Activated gamma-delta T cell treated with Interleukin-2 at 50 U/mL for 16 hours (primary cell): ENCODE measurements at places on chromosomes 13 and 19.

DNA sequence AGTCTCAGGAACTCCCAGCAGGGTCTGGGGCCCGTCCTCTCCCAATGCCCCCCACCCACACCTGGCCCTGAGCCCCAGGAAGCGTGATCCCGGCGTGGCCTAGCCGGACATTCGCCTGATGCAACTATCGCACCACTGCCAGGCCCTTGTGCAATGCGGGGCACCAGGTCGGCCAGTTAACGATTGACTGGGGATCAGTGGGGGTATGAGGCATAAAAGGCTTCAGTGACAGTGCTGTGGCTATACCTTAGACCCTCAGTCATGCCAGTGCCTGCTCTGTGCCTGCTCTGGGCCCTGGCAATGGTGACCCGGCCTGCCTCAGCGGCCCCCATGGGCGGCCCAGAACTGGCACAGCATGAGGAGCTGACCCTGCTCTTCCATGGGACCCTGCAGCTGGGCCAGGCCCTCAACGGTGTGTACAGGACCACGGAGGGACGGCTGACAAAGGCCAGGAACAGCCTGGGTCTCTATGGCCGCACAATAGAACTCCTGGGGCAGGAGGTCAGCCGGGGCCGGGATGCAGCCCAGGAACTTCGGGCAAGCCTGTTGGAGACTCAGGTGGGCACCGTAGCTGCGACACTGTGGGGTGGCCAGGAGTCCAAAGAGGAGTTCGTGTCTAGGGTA, at the start of gene ANGPTL8:
Gene ANGPTL8, plus strand, starts transcription at position 243 of the 624 bp plus-strand sequence. Its CDS starts 19 bp downstream, at position 262.
- DNase-seq, result no peak

DNA sequence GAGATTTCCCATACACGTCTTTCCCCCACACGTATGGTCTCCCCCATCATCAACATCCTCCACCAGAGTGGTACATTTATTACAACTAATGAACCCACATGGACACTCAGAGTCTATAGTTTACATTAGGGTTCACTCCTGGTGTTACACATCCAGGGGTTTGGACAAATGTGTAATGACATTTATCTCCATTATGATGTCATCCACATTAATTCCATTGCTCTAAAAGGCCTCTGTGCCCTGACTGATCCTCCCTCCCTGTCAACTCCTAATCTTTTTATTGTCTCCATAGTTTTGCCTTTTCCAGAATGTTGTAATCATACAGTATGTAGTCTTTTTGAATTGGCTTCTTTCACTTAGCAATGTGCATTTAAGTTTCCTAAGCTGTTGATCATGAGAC, 8.2 kb downstream of the ZNF383 start:
- DNase-seq, result no peak

GRCh38 chr13:100454876-100455275, 133.7 kb downstream of the GGACT start:
- DNase-seq, result no peak

DNA sequence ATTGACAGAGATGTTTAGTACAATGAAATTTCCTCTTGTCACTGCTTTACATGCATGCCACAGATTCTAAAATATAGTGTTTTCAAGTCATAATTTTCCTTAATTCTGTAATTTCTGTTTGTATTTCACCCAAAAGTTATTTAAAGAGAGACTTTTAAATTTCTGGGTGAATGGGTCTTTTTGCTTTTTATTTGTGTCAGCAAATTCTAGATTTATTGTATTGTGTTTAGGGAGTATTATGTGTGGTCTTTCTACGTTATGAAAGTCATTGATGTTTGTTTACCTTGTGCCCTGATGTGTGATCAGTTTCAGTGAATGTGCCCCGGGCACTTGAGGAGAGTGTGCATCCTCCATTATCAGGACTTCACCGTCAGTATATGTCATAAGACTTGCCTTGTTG, 92.7 kb downstream of the SGCG start:
- no peak for DNase-seq

GRCh38 chr19:3821857-3822364, 35.7 kb upstream of the MATK start:
- DNase-seq, result peak; percentile 92

DNA sequence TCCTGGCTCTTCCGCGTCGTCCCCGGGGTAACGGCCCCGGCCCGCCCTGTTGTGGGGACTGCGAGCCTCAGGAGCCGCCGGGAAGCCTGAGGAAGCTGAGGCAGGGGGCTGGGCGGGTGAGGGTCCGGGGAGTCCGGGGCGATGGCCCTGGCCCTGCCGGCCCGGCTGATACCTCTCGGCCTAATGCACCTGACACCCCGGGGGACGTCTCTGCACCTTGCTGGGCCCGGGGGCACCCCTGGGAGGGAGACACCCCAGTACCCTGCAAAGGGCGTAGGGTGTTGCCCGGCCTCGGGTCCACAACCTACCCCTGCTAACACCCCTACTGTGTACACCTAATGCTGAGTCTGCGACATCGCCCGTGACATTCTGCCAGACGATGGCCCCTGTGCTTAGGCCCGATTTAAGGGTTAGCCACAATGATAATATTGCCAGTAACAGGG, 410 bp downstream of the PIN1 start:
- no peak for DNase-seq

DNA sequence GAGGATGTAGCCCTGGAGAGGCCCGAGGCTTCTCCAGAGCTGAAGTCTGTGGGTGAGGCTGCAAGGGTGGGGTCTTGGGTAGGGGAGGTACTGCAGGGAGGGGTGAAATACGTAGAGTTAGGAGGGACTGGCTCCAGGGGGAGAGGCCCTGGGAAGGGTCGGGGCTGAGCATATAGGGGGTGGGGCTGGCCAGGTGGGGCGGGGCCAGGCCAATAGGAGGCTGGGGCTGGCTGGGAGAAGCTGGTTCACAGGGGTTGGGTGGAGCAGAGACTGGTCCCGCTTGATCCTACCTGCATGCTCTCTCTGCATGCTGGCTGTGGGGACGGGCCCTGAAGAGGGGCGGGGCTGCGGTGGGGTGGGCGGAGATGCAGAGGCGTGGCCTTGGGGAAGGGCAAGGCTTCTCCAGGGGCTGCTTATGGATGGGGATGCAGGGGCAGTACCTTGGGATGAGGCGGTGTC, 51.9 kb downstream of the CELF5 start:
- DNase-seq, result peak; percentile 34

GRCh38 chr19:23071147-23071511, 45.7 kb upstream of the ZNF730 start:
- DNase-seq, result no peak

DNA sequence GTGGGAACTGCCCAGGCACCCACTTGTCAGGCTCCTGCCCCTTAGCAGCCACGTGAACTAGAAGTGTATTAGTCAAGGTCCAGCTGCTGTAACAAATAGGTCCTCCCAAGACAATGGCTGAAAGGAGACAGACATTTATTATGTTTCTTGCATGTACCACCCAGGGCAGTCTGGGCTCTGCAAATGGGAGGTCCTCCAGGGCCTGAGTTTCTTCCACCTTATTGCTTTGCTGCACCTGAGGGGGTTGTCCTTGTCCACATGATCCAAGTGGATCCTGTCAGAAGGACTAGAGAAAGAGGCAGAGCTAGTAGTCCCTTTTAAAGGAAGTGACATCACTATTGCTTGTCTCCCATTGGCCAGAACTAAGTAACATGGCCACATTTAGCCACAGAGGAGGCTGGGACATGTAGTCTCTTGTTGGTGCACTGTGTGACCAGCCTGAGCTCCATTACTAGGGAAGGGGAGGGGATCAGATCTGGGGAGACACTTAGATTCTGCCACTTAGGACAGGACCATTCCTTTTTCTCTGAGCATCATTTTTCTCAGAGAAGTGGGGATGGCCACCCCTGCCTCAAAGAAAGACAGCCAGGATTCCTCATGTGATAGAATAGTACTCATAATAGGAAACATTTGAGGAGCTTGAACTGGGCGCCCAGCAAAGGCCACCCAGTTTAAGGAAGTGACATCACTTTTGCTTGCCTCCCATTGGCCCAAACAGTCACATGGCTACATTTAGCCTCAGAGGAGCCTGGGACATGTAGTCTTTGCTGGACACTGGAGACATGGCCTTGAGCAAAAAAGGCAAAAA, 15.1 kb downstream of the CC2D1A start:
- no peak for DNase-seq

DNA sequence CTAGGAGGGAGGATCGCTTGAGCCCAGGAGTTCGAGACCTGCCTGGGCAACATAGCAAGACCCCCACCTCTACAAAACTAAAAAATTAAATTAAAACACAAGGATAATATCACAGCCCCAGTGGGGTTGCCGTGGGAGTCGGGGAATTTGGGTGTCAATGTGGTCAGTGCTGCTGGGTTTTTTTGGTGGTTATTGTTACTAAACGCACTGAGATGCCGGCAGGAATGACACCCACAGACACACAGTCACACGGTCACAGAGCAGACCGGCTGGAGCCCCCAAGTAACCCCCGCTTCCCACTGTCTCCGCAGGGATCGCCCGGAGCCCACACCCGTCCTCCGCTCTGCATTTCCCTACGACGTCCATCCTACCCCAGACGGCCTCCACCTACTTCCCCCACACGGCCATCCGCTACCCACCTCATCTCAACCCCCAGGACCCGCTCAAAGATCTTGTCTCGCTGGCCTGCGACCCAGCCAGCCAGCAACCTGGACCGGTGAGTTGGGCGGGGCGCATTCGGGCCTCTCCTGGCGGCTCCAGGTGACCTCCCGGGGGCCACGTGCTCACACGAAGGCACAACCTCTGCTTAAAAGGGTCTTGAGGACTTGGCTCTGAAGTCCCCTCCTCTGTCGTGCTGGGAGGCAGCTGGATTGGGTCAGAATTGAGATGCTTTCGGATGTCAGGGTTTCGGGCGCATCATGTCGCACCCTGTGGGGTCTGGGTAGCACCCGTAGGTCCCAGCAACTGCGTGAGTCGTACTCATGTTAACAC, 28.0 kb downstream of the SMIM24 start:
- DNase-seq, result no peak

- no peak for DNase-seq
These were observed 62.0 kb upstream of the C1QTNF9B start for GRCh38 chr13:23959231-23959862.

DNA sequence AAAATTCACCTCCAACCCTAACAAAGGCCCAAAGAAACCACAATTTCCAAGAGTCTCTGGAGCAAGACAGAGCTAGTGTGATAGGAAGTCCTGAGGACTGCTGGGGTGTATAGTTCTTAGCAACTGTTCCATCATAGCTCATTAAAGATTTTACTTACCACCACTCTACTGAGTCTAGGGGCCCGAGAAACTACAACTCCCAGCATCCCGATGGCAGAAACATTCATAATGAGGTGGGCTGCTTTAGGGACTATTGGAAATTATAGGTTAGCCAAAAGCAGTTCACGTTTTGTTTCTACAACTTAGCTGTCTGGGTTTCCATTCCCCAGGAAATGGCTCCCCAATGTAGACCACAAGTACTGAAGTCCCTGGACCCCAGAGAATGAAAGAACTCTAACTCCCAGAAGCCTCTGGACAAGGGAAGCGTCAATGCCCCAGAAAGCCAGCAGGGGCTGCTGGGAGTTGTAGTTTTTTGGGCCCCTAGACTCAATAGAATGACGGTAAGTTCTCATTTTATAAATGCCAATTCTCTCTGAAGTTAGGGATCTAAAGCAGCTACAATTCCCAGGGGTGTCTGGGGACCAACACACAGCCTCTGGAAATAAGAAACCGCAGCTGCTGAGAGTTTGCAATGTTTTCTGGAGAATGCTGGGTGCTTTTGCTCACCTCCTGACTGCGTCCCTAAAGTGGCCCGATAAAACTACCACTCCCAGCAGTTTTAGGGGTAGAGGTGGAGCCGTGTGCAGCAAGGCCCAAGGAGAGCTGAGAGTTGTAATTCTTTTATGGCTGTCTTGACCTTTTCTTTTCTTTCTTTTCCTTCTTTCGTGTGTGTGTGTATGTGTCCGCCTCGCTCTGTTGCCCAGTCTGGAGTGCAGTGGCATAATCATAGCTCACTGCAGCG, 11.1 kb downstream of the FTL start:
- no peak for DNase-seq

DNA sequence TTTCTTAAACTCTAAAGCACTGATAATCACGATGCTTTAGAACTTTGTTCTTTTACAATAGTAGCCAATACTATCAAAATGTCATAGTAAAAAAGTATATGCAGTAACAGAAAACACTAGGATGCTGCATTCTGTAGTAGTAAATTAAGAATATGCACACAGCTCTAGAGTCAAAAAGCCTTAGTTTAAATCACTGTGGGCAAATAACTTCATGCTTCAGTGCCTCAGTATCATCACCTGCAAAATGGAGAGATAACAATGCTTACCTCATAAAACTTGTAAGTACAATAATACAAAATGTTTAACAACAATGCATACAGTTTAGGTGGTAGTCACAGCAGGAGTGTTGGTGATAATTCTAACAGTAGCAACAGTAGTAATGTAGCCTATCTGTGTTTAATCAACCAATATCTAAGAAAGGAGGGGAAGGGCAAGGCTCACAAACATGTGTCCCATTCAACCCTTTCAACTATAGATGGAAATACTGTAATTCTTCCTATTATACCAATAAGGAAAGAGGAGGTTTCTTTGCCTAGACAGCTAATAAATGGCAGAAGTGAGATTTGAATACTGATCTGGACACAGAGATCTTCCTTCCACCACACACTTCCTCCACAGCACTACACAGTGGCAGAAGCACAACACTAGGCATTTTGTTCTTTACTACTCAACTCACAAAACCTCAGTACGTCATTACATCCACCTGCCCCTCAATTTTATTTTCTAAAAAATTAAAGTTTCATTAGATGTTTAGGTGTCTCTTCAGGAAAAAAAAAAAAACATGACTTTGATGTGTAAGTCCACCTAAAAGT, 4.6 kb downstream of the RBM26 start:
- no peak for DNase-seq

DNA sequence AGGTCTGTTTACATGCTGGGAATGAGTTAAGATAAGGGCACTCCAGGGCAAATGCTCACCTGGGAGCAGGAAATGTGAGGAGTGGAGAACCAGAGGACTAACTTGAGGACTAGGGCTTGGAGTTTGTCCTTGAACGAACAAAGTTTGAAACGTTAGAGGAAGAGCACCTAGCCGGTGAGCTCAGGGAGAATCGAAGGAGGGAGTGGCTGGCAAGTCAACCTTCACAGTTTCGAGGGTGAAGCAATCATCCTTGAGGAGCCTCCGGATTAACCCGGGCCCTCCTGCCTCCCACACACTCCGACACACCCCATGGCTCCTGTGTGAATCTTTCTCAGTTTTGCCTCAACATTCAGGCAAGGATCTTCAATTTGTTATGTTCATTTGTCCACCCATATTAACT, 58.6 kb downstream of the LMO7 start:
- DNase-seq, result no peak
